ENCODE measurements at places on chromosomes 7 and 10. TPM values are rescaled to one million over a fixed set of nuclear protein-coding genes. Genes with fewer than 3 reads are reported as not detected.

DNA sequence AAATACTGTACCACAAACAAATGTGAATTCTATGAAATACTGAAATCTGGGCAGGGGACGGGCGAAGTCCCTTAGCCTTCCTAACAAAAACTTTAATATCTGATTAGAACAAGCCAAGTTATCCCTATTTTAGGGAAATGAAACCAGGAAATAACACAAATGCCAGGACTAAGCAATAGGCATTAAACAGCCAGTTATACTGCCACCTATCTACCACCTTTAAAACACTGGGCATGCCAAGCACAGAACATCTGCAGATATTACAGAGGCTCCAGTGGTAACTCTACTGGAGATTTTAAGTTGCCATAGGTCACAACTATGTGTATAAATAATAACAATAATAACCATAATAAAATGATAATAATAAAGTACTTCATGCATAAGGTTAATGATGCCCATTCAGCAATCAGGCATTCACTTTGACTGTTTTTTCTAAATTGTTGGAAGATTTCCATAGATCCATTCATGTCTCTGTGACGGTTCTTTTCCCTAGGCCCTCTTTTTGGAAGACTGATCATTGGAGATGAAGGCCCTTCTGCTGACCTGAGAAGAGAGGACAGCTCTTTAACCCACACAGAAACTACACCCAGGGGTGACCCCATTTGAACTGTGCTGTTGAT is 195.7 kb downstream of the CACNA2D1 start:
- no peak for DNase-seq

DNA sequence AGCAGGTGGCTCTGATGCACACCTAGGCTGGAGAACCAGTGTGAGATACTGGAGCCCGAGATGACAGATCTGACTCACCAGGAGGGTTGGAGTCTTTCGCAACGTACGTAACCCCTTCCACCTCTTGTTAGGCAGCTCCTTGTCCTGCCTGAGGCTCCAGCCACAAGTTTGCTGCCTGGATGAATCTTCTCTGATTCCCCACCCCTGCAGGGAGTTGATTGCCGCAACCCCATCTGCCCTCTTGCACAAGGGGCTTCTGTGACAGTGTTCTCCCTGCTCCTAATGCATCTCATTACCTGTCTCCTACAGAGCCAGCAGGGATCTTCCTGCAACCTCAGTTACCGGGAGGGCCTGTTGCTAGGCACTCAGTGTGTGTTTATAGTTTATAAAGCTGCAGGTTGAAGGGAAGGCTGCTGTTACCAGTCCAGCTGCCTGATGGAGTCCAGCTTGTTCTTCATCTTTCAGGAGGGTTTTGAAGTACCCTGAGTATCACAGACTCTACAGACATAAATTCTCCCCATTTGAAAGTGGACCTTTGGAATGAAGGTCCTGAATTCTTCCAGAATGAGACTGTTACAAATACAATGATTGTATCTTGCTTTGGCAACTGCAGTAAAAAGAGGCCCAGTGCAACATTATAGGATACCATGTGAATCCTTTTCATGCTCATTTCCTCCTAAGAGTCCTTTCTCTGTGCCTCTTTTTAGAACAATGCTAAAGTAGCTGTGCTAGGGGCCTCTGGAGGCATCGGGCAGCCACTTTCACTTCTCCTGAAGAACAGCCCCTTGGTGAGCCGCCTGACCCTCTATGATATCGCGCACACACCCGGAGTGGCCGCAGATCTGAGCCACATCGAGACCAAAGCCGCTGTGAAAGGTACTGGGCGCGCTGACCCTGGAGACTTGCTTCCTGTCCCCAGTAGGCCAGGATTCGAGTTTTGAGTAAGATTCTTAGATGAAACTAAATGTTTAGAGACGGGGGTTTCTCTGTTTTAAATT is 6.5 kb downstream of the MDH2 start:
- no peak for DNase-seq

- DNase-seq, result no peak
Measured at GRCh38 chr7:104894726-104895521, 119.1 kb upstream of the KMT2E start.

DNA sequence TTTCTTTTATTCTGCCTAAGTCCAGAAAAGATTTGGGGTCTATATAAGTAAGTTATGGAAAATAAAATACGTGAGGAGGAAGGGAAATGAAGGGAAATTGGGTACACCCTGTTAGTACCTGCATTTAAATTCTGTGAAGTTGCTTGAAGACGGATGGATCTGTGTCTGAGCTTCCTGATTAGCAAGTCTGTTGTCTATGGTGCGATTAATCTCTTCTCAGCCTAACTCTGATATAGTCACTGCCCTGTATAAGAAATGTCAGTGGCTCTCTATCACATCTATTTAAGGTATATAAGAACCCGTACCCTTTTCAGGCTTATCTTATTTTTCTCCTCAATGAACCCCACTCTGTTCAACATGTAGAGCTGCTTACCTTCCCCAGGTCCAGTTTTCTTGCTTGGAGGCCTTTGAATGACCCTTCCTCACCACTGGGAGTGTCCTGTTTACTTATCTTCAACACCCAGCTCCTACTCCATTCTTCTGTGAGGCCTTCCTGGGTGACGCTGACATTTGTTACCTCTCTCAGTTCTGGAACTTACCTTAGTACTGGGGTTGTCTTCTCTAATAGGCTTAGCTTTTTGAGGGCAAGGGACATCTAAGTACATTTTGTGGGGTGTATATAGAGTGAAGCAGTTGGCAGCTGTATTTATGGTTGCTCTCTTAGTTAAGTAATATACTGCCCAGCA is 149.6 kb upstream of the PRPS1L1 start:
- no peak for DNase-seq

Gene RADIL
- total RNA-seq, result 7.3 TPM

Gene SPDYE6
- not detected for total RNA-seq

Gene ADGRA1
- 3.3 TPM for total RNA-seq

Gene NME8
- 0.10 TPM for total RNA-seq
